ENCODE measurements at places on chromosomes 13 and 19.

DNA sequence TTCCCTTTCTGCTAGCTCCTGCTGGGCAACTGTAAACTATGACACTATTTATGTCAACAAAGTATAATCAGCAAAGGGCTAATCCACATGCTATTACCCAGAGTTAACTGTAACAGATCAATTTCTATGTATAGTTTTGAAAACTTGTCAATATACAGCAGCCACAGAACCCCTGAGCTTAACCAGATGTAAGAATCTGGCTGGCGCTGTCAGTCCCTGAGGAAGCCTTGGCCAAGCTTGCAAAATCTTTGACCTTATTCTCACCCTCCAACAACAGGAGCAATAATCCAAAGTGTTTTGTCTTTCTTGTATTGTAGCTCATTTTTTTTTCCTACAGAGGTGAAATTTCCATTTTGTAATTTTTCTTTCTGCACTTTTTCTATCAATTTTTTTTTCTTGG lies 1230.1 kb upstream of the SLC10A2 start:
- DNase-seq = no peak

DNA sequence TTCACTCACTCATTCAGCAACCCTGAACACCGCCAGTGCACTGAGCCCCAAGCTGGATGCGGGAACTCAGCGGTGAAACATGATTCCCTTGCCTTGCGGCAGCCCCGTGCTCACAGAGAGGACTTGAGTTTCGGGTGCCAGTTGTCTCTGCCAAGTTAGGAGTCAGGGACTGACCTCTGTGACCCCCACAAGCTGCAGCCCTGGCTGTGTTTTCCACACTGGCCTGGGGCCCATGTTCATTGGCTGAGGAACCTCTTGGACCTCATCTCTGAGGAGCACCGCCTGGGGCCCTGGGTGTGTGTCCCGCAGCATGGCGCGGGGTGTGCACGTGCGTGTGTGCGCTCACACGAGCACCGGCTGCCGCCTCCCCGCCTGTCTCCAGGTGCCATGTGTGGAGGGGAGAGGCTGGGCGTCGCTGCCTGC lies 31.0 kb downstream of the CAPN12 start:
- no peak for DNase-seq

DNA sequence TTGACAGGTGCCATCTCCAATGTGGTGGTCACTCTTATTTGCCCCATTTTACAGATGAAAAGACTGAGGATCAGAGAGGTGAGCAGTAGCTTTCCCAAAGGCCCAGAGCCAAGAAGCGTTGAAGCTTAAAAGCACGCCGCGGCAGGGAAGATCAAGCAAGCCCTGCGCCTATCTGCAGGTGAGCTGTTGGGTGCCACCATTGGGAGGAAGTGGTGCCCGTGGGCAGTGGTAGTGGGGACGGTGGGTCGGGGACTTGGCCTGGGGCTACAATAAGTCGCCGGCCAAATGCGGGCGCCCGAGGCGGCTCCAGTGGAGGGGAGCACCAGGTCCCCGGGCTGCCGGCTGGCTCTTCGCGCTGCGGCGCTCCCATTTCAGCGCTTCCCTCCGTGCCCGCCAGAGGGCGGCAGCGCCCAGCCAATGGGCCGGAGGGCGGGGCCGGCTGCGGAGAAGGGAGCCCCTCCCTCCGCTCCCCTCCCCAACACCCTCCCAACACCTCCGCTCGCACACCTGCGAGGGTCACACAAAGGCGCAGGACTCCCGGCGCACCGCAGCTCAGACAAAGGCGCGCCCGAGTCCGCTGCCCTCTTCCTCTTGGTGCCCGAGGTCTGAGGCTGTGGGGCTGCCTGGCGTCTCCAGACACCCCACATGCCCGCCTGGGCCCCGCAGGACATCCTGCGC lies 744 bp upstream of the POU2F2 start:
- peak; percentile 76 for DNase-seq

- no peak for DNase-seq
Measured at GRCh38 chr13:44146138-44146537, 227.5 kb upstream of the SERP2 start.

GRCh38 chr13:98032168-98032567 lies 78.7 kb downstream of the IPO5 start:
- no peak for DNase-seq

DNA sequence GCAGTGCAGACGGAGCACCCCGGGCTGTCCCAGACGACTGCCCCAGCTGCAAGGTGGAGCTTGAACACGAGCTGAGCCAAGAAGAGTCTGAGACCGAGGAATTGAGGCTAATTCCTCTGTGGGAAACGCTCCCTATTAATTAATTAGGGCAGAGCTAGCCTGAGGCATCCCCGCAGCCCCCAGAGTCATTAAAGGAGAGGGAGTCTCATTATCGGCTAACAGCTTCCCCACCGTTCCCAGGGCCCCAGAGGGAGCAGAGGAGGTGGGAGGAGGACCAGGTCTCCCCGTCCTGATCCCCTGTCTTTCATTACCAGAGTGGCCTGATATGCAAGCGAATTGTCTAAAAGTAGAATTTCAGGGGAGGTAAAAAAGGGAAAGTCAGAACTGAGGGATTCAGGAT lies 13.1 kb upstream of the SLC1A6 start:
- no peak for DNase-seq

- DNase-seq = peak; percentile 50
Measured at GRCh38 chr19:48819366-48819816, 8.6 kb upstream of the BCAT2 start.

DNA sequence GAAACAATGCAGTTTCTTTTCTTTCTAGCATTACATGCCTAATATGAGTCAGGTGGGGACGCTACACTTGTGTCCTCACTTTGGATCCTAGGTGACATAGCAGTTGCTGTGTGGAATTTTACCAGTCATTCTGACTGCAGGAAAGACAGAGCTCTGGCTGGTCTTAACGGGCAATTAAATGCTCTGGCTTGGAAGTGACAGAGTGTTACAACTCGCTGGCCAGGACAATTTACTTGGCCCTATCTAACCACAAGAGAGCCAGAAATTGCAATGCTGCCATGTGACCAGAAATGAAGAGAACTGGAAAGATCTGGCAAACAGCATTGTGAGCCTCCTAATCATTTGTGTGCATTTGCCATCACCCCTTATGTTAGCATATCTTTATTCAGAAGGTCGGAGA lies 351.1 kb downstream of the DCT start:
- DNase-seq = peak; percentile 46

DNA sequence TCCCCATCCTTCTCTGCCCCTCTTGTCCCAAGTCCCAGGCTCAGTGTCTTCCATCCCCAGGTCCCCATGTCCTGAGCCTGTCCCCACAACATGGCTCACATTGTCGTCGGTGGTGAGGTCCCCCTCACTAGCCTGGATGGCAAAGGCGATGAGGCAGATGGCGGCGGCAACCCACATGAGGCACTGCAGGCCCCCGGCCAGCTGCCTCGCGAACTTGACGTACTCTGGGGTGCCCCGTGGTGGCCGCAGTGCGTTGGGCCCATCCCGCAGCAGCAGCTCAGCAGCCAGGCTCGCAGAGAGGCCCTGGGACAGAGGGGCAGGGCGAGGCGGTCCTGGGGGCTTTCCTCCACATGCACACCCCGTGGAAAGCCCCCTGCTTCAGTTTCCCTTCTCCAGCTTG lies 1.1 kb downstream of the ATP4A start:
- no peak for DNase-seq

GRCh38 chr13:23201870-23202269 lies 21.1 kb downstream of the SGCG start:
- DNase-seq = no peak

GRCh38 chr19:57034544-57034943 lies 85.2 kb upstream of the USP29 start:
- no peak for DNase-seq

DNA sequence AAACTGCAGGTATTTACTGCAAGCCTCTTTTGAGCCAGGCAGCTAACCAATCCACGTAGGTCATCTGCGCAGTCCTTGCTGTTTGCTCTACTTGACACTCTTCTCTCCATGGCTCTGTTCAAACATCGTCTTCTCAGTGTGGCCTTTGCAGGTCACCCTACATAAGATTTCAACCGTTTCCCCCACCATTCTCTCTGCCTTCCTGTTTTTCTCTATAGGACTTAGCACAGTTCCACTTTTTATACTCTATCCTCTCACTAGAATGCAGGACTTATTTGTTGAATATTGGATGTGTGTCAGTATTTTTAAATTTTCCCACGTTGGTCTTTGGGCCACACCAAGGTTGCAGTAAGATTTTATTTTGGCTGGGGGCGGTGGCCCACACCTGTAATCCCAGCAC lies 1.7 kb upstream of the FBXW9 start:
- no peak for DNase-seq

GRCh38 chr19:11505504-11506100 lies at the start of gene ZNF653:
Gene ZNF653 (minus strand): TSS chr19:11505839. CDS start chr19:11505786, 53 bp downstream.
- DNase-seq = peak; percentile 93

DNA sequence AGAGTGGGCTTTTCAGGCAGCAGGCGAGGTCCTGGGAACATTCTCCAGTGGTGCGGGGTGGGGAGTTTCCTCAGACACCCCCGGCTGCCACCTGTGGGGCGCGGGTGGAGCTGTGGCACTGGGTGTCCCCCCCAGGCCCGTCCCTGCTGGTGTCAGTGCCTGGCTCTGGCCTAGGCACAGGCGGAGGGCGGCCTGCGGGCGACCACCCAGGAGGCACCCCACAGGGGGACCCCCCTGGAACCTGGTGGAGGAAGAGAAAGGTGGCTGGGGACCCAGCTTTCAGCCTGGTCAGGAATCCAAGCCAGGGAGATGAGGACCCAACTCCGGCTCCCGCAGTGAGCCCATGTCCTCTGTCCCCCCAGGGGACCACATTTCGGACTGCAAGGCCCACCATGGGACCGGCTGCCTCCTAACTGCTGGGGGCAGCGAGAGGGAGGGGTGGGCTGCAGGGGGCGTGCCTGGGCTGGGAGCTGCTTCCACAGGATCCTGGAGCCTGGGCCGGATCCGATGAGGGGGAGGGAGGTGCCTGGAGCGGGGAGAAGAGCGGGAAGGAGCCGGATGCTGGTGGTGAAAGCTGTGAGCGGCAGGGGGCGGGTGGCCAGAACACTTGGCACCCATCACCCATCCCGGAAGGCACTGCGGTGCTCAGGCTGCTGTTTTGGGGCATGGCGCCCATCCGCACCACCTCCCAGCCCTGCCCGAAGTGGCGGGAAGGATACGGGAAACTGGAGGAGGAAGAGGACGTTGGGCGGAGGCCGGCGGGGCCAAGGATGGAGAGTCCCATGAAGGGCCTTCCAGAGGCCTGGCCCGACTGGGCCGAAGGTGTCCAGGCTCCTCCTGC lies 5.5 kb upstream of the CTXN1 start:
- DNase-seq = no peak

GRCh38 chr13:79490824-79491223 lies 9.9 kb downstream of the NDFIP2 start:
- no peak for DNase-seq

DNA sequence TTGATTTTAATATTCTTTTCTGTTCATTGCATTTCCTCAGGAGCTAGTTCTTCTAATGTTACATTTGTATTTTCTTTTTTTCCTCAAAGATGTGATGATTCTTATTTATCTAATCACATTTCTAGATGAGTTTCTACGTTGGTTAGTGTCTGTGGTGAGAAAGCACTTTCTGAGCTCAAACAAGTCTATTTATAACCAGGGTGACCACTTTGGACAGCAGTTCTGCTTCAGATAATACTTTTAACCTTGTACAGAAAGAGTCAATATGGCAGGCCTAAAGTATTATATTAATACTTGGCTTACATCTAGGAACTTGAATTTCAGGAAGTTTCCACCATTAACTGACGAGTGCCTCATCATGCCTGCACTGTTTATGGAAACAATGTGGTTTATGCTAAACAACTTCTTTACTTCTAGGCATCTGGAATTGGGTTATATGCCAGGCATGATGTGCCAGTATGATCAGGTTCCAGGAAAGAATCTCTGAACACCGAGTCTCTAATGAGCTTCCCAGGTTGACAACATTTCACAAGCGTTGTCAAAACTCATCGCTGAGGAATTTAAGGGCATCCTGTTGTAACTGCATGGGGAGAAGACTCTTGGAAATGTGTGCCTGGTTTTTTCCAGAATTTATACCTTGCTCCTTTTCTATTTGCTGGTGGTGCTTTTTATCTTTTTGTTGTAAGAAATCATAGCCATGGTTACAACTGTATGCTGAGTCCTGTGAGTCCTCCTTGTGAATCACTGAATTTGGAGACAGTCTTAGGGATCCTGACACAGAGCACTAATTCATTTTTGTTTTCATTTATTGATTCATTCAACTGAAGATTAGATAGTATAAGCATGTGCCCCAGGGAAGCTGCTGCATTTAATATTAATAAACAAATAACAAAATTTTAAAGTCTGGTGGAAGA lies 344.4 kb upstream of the PCDH9 start:
- DNase-seq = no peak

DNA sequence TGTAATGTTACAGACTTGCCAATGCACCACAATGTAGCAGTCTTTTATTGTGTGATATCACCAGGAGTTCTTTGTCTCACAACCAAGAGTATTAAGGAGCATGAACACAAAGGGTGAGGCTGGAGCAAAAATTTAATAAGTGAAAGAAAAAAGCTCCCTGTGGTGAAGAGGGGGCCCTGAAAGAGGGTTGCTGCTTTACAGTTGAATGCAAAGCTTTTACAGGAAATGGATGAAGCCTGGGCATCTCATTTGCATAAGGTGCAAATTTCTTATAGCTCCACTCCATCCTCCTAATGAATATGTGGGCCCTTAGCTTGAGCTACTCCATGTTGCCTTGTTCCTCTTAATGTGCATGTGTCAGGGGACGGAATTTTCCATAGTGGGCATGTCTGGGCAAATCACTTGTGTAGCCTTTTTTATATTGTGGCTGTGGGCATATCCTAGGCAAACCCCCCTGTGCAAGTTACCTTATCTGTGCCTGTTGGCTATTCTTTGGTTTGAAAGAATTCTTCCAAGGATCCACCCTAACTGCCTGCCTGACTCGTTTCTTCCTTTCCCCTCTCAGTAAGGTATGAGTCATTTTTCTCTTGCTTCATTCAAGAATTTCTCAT lies 45.3 kb upstream of the TRPC4 start:
- DNase-seq = no peak

GRCh38 chr13:27792393-27793218 lies at the start of gene GSX1:
Gene GSX1 (plus strand): TSS chr13:27792483. CDS start chr13:27792691, 208 bp downstream.
- peak; percentile 43 for DNase-seq

DNA sequence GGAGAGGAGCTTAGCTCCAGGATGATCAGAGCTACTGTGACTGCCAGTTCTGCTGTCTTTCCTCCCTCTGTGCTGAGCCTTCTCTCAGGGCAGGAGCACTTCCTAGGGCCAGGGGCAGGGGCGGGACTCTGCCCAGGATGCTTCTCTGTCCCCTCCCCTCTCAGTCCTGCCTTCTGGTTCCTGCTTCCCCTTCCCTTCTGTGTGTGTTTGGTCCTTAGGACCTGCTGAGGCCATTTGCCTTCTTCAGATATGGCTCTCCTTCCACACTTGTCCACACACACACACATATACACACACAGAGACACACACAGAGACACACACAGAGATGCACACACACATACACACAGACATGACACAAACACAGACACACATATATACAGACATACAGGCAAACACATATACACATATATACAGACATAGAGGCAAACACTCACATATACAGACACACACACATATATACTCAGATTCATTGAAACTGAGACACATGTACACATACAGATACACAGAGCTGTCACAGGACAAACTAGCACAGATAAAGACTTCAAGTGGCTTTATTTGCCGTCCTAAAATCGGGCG lies 22.0 kb upstream of the CD177 start:
- no peak for DNase-seq

All from midbrain (tissue), 1 donor.